ENCODE measurements at places on chromosomes 2 and 18.

- DNase-seq: no peak
These were observed 30.2 kb downstream of the PRKCE start for GRCh38 chr2:45681675-45682074.

DNA sequence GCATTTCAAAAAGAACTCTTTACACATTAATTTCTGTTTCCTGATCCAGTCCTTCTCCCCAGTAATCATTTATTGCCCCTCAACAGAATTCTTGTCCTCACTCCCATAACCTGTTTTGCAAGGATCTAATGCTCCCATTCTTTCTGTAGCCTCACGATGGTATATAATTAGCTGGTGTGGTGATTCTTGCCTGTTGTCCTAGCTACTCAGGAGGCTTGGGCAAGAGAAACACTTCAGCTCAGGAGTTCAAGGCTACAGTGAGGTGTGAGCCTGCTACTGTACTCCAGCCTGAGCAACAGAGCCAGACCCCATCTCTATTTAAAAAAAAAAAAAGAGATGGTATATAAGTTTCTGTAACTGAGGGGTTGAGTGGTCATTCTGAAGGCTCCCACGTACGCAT, 7.7 kb upstream of the TRAPPC8 start:
- DNase-seq: no peak

GRCh38 chr2:1862608-1863280, 118.4 kb upstream of the PXDN start:
- DNase-seq: no peak

DNA sequence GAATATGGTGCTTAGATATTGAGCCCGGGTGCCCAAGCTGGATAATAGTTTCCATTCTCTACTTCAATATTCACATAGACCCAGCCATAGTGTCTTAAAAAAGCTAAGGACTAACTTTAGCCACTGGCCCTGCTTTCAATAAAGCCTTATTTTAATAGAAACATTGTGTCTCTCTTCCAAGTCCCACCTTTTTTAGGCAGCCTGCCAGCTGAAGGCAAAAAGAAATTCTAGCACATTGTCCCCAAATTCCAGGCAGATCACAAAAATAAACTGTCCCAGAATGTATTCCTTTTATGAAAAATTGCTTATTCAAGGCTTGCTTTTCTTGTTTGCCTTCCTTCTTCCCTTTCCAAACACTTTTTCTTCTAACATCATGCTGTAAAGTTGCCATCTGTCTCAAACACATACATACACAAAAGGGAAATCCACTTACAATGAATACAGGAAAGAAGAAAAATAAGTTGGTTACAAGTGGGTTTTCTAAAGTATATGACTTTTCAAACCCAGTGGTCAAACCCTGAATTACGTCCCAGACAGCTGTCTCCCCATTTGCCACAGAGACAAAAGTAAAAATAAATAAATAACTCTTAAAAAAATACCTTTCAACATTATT, 778.5 kb downstream of the BCL11A start:
- no peak for DNase-seq

DNA sequence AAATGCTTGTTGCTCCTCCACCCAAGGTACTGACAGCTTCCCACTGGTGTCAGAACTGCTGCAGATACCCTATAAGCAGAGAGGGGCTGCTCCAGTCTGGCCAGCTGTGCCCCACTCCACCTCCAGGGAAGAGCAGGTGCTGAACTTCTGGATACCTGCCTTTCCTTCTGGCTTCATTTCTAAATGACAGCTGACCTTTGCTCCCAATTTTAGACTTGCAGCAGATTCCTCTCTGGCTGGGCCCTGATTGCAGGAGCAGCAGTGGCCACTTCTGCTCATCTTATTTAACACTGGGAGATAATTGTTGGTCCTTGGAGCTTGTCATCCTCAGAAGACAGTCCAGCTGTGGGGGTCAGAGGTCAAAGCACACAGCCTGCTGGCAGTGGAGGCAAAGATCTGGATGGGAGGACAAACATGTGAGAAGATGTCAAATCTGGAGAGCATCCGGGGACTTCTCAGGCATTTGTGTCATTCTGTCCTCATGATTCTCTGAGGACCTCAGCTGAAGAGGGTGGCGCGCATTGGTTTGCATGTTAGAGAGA, 38.9 kb downstream of the SETBP1 start:
- no peak for DNase-seq

GRCh38 chr2:170943041-170943440, 14.0 kb downstream of the GORASP2 start:
- no peak for DNase-seq

DNA sequence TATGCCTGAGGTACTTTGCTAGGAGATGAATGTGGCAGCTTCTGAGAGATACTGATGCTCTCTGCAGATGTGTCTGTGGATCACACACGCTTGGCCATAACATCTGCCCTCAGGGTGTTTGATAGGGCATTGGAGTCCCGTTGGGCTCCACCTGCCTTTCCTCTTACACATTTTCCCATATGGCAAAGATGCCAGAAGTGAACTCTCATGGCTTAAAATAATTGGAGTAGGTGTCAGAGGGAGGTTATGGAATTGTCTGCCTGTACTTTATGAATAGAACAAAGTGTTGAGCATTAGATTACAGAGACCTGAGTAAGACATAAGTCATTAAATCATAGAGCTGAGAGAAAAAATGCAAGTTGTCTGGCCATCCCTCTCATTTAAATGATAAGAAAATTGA, 75.3 kb upstream of the PNPT1 start:
- no peak for DNase-seq

DNA sequence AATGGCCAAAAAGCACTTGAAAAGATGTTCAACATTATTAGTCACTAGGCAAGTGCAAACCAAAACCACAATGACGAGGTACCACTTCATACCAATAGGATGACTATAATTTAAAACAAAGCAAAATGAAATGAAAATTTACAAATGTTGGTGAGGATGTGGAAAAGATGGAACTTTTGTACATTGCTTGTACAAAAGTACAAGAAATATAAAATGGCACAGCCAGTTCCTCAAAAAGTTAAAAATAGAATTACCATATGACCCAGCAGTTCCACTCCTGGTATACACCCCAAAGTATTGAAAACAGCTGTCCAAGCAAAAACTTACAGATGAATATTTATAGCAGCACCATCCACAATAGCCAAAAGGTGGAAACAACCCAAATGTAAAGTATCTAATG, 107.8 kb upstream of the XPO1 start:
- no peak for DNase-seq

DNA sequence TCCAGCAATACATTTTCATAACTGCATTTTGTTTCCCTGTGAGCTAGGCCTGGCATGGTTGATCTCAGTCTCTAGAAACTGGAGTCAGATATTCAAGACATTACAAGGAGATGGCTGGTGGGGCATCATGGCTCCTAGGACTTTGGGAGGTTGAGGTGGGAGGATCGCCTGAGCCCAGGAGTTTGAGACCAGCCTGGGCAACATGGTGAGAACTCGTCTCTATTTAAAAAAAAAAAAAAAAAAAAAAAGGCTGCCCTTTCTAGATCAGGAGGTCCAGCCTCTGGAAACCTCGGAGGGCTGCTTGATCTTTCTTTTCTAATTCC, 362 bp upstream of the VAMP8 start:
- DNase-seq: no peak

DNA sequence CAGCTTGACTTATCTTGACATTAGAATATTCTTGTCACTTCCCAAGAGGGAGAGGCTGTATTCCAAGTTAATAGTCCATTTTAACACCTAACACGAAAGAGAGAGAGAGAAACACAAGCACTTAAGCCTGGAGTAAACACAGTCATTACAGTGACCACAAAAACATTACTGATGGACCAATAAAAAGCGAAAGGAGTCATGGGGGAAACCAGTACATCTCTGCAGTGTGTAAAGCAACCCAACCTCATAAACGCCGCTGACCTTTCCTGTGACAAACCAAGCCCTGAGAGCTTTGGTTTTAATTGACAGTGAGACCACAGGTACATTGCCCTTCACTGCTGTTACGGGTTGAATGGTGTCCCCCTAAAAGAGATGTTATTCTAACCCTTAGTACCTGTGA, 78.3 kb downstream of the SMAD4 start:
- DNase-seq: no peak

- no peak for DNase-seq
These were observed 335.6 kb downstream of the EIPR1 start for GRCh38 chr2:3041841-3042600.

DNA sequence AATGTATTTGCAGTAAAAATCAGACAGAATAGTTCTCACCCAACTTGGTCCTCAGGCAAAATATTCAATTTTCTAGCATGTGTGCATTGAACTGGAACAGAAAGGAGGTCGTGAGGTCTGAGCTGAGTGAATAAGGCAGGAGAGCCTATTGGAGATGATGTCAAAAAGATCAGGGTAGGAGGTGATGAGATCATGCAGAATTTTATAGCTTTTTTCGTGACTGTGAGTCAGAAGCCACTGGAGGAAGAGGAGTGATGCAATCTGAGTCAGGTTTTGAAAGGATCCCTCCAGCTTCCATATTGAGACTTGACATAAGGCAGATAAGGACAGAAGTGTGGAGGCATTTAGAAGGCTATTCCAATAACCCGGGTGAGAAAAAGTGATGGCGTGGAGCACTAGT, 299.5 kb upstream of the SOX11 start:
- DNase-seq: no peak

DNA sequence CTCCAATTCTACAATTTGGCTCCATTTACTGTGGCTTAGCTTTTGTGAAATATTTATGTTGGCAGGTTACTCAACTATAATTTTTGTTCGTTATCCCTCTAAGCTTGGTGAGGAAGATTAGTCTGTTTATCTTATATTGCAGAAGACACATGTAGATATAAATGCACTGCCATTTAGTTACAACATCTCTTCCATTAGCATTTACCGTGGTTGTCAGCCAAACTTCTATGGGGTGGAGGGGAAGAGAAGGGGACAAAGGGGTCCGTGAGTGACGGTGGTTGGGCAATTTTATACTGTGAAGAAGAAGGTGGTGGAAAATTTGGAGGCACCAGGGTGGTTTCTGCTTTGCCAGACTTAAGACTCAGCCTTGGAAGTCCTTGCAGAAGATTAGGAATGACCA, 117.6 kb upstream of the CXCR4 start:
- DNase-seq: no peak

GRCh38 chr2:143279672-143280071, 150.5 kb downstream of the ARHGAP15 start:
- no peak for DNase-seq

DNA sequence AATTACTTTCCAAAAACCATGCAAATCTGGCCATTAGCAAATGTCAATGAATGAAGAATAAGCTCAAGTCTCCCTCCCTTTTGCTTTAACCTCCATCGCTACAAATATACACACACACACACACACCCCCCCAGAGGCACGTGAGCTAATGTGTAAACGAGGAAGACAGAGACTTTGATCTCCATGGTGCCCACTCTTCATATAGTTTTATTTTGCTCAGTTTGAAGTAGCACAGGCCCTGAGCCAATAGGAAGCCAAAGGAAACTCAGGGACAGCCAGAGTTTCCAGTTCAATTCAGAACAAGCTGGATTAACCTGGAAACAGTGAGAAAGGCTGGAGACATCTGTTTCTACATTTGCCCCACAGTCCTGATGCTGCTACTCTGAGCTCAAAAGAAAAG, 248.4 kb upstream of the MEIS1 start:
- no peak for DNase-seq

DNA sequence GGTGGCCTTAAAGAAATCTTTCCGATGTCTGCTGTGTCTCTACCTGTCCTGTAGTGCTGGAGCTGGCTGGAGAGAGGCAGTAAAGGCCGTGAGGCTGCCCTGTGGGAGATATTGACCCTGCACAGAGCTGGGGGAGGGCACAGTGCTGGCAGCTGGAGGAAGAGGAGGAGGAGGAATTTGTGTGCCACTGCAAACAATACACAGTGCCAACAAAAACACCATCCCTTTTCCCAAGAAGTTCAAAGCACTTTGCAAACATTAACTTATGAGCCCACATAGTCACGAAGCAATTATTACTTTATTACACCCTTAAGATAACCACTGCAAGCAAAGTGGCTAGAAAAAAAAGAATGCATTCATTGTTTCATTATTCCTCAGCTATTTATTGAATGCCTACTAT, 45.0 kb upstream of the CYTIP start:
- no peak for DNase-seq

DNA sequence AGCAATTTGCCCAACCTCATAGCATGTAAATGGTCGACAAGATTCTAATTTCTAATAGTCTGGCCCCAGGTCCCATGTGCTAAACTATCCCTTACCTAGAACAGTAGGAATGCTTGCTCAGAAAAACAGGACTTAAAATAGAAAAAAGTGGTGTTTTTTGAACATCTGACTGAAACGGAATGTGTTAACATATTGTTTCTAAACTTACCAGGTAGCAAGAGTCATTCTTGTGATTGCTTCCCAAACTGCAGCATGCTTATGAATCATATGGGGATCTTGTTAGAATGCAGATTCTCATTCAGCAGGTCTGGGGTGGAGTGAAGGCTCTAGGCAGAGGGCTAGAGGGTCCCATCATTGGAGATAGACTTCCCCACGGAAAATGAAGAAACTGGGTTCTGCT, 5.8 kb upstream of the SLC20A1 start:
- DNase-seq: no peak

DNA sequence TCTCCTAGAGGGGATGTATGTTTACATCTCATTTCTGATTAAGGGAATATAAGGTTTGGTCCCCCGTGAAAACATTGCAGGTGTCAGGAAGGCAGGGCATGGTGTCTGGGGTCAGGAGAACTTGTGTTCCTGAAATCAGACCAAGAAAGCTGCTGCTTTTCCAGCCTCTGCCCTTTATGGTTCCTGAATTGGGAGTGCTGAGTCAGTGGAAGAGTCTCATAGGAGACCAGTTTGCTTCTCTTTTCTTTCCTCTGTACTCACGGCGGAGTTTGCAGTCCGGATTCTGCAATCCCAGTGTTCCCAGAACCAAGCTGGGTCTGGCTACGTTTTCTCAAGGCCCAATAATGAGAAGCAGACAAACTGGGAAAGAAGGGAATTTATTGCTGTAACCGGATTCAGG, 5.1 kb upstream of the MARCO start:
- DNase-seq: no peak

DNA sequence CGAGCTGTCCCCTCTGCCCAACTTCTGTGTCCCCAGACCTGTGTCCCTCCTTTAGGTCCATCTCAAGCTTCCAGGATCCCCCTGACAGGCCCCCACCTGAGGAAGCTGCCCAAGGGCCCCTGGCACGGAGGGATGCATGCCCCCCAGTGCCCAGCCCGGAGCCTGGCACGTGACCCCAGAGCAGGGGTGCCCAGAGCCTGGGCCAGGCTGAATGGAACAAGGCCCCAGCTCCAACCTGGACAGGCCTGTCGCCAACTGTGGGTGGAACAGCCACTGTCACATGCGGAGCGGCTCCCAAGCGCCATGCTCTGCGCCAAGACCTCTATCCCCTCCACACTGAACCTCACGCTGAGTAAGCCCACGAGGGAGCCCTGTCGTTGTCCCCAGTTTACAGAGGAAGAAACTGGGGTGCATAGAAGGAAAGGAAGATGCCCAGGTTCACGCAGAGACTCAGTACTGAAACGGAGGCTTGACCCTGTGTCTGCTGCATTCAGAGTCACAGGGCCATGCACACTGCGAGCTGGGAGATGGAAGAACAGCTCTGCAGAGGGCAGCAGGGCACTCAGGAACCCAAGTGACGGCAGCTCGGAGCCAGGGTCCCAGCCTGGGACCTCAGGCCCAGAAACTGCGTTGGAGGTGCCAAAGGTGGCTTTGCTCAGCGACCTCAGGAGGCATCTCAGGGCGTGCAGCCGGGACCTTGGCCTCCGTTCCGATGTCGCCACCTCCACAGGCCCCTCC, 5.5 kb upstream of the ECEL1 start:
- DNase-seq: no peak

All from stimulated activated CD8-positive, alpha-beta memory T cell treated with anti-CD3 and anti-CD28 coated beads, Interleukin-7, amount 100 ng/mL, for 24 hours (primary cell).